Chondrocyte (in vitro differentiated cells): ENCODE measurements at places on chromosomes 7 and 10. TPM values are rescaled to one million over a fixed set of nuclear protein-coding genes. Genes with fewer than 3 reads are reported as not detected.

GRCh38 chr10:6124666-6125065 is 35.8 kb downstream of the RBM17 start:
- no peak for DNase-seq

- DNase-seq, result no peak
These were observed 756 bp upstream of the SEC24C start for GRCh38 chr10:73743327-73743904.

DNA sequence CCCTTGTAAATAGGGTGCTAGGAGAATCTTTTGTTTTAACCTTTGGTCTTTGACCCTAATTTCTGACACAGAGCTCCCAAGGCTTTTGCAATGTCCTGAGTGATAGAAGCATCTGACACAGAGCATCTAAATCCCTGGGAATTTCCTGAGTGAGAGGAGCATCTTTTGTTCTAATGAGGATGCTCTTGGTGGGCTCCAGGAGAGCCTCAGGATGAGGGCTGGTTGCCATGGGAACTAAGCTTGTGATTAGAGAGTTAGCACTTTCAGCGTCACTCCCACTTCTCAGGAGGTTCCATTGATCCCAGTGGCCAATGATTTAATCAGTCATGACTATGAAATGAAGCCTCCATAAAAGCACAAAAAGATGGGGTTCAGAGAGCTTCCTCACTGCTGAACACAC is 264.8 kb downstream of the KIF20B start:
- DNase-seq, result no peak

DNA sequence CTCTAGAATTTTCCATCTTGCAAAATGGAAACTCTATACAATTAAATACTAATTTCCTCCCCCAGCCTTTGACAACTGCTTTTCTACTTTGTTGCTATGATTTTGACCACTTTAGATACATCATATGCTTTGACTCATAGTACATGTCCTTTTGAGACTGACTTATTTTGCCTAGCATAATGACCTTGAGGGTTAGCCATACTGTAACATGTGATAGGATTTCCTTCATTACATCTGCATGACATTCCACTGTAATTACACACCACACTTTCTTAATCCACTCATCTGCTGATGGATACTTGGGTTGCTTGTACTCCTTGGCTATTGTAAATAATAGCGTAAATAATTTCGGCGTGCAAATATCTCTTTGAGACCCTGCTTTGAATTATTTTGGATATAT is 127.7 kb downstream of the JAZF1 start:
- DNase-seq, result no peak

DNA sequence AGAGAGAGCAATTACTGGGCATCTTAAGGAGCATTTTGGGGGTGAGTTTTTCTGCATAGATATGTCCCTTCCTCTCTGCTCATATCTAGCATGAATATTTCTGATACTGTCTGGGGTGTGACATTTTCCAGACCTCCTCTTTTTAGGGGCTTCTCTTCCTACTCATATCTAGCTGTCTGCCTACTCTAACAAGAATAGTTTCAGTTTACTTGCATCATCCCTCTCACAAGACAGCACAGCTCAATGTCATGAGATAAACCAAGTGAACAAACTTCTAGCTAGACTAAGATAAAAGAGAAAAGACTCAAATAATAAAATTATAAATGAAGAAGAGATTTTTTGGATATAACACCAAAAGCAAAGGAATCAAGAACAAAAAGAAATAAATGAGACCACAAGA is 419.5 kb upstream of the SORCS1 start:
- no peak for DNase-seq

GRCh38 chr7:74365322-74366022 is 76.3 kb downstream of the CLIP2 start:
- DNase-seq, result no peak

DNA sequence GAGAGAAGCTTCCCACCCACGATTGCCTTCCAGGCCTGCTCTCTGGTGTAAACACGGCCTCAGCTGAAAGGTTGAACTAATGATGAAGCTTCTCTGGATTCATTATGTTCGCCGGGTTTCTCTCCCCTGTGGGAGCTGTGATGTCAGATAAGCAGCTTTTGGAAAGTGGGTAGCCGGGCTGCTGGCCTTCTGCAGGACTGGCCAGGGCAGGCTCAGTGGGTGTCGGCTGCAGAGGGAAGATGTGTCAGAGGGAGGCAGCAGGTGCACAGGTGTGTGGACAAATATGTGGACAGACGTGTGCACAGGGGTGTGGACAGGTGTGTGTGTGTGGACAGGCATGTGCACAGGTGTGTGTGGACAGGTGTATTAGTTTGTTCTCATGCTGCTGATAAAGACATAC is 28.5 kb upstream of the PSMG3 start:
- no peak for DNase-seq

DNA sequence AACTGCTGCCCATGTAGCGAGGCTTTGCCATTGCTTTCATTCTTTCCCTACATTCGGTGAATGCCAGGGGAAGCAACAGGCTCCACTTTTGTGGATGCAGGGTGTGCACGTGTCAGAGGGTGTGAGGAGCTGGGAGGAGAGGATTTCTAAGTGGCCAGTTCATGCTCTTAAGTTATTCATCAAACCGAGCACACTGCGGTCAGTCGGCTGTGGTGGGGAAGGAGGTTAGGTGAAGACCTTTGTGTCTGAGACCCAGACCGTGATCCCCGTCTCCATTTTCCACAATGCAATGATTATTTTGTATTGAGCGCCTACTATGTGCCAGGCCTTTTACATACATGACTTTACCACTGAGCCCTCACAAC is 438.6 kb upstream of the GALNT17 start:
- DNase-seq, result no peak

DNA sequence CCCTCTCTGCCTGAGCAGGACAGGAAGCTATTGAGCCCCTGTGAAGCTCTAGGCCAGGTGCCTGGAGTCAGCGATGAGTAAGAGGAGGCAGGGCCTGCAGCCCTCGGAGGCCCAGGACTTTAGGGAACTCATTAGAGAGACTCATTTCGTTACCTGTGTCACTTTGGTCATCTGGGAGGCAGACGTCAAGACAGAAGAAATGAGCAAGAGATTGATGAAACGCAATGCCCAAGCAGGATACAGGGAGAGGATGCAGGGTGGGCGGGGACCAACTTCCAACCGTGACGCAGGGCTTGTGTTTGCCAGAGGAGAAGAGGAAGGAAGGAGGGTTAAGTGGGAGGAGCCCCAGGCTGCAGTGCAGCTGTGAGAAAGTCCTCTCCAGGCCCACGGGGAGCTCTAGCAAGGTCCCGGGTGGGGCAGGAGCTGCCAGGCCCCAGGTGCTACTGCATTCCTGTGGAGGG is 26.4 kb upstream of the GNA12 start:
- no peak for DNase-seq

DNA sequence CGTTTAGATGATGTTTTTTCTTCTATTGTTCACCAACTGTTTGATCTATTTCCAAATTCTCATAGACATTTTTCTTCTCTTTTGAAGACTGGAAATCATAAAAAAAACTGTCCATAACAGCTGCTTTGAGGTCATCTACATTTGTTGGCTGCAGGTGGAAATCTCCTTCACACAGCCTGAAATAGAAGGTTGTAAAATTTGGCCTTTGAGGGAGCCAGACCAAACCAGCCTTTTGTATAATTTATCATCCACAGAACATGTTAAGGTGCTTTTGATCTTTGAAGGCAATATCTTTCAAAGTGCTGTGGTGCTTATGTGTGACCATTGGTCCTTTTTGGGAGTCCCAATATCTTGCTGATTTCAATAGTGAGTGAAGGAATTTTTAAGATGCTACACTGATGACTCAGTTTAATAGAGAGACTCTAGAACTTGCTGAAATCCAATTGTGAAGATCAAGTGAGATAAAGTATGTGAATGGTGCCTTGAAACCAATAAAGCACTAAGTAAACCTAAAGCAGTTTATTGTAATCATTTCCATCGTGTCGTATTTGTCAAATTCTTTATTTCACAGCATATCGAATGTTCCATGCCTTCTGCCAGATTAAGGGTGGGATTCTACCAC is 5.4 kb downstream of the FERD3L start:
- DNase-seq, result no peak

DNA sequence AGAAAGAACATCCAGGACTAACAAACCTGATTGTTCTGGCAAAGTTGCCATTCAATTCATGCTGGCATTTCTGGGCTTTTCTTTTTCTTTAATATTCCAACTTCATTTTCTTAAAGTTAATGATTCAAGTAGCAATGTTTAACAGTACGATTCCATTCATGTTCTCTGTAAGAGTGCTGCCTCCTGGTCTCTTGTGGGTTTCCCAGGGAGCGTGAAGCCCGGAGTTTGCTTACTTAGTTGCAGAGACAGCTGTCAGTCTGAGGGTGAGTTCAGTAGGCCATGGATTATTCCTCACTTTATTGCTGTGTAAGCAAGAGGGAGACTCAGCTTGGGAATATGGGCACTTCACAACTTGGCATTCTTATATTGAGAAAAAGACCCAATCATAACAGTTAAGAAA is 142.2 kb downstream of the TWIST1 start:
- DNase-seq, result no peak

DNA sequence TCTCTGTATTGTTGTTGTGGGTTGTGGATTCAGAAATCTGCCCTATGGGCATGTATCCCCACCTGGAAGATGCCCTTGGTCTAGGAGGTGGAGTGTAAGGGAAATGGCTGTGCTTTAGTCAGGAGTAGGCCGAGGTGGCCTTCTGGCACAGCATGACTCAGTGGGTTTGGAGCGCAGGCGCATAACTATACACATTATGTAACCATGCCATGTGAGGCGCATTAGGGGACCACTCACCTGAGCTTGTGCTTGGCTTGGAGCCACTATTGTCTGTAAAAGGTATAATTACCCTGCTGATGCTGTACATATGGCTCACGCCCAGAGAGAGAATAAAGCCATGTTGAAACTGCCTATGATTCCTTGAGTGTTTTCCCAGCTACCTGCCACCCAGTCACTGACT is 20.6 kb upstream of the ADAMTS14 start:
- no peak for DNase-seq

GRCh38 chr10:126893206-126893605 is 12.0 kb upstream of the DOCK1 start:
- DNase-seq, result no peak

GRCh38 chr10:48798481-48799254 is 114.0 kb downstream of the WDFY4 start:
- DNase-seq, result no peak

DNA sequence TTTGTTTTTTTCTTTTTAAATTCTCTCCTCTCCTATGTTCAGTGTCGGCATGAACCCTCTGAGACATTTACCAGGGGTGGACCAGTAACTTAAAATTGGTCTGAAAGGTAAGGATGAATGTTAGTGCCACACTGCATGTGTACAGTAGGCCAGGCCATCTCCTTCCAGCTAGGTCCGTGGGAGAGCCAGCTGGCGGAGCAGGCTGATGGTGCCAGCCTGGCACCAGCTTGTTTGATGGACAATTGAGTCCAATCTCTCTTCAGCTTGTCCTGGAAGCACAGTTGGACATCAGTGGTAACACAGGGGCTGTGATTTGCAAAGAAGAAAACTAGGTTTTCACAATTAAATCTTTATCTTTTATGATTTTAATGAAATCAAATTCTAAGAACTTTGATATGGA is 136.5 kb downstream of the CNNM2 start:
- no peak for DNase-seq

DNA sequence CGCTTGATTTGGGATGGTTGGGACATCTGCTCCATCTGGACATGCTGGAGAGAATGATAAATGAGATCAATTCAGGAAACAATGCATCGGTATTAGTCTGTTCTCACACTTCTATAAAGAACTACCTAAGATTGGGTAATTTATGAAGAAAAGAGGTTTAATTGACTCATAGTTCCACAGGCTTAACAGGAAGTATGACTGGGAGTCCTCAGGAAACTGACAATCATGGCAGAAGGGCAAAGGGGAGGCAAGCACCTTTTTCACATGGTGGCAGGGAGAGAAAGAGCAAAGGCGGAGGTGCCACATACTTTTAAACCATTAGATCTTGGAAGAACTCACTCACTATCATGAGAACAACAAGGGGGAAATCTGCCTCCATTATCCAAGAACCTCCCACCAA is 16.8 kb upstream of the TSPAN12 start:
- no peak for DNase-seq

- DNase-seq, result no peak
These were observed 20.0 kb downstream of the THNSL1 start for GRCh38 chr10:25036381-25036780.

DNA sequence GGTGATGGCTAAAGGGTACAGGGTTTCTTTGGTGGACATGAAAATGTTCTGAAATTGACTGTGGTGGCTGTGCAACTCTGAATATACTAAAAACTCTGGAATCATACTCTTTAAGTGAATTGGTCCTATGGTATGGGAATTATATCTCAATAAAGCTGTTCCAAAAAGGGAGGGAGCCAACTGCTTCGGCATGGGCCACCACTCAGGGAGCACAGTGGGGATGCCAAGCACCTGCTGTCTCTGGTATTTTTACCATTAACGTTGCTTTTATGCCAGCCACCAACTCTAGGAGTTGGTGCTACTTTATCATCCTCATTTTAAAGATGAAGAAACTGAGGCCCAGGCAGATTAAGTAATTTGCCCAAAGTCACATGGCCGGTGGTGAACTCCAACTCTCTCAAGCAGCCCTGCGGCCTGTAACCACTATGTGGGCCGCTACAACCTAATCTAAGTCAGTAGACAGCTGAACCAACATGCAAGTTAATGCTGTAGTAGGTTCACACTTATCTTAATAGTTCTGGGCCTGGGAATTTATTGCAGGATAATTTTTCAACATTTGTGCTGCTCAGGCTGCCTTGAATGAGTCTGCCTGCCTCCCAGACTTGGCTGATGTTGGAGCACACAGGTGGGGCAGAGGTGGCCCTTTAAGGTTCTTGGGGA is 20.8 kb downstream of the SH3PXD2A start:
- no peak for DNase-seq

- no peak for DNase-seq
These were observed 85.5 kb upstream of the ZNF800 start for GRCh38 chr7:127478024-127478355.

DNA sequence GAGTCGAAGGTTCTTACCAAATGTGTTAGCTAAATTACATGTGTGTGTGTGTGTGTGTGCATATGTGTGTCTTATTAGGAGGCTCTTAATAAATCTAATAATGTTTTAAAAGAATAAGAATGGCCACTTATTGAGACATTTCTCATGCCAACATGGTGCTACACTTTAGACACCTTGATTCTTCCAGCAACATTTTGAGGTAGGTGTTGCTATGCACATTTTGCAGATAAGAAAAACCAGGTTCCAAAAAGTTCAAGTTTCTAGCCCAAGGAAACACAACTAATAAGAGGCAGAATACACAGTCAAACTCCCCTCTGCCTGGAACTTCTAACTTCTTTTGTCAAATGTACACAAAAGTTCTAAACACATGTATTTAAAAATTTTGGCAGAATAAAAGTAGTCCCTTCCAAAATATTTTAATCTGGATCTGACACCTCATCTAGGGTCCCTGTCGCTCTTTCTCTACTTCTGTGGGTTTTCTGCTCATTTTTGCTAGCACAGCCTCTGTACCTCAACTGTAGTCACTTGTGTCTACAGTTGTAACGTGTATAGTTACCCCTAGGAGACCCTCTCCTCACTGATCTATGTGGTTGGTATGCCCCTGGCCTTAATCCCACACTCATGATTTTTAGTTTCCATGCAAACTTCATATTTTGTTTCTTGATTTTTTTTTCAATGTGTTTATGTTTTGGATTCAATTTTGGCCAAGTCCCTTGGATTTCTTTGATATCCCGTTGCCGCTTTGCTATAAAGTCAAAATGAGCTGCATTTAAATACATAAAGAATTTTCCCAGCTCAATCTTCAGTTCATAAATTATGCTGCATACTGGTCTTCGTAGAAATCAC is 4.3 kb downstream of the ANKRD1 start:
- no peak for DNase-seq

- DNase-seq, result no peak
These were observed 27.6 kb downstream of the POLL start for GRCh38 chr10:101560298-101561067.

The PMS2 gene
- 15.3 to 17.0 TPM (median 16.0 TPM) in 3 replicates for total RNA-seq

The EPC1 gene
- 22.0 to 31.9 TPM (median 26.8 TPM) in 3 replicates for total RNA-seq

The MACC1 gene
- total RNA-seq, result not detected in 3 replicates

The AKR1D1 gene
- total RNA-seq, result not detected in 3 replicates
